ENCODE measurements at places on chromosomes 7 and 10.

DNA sequence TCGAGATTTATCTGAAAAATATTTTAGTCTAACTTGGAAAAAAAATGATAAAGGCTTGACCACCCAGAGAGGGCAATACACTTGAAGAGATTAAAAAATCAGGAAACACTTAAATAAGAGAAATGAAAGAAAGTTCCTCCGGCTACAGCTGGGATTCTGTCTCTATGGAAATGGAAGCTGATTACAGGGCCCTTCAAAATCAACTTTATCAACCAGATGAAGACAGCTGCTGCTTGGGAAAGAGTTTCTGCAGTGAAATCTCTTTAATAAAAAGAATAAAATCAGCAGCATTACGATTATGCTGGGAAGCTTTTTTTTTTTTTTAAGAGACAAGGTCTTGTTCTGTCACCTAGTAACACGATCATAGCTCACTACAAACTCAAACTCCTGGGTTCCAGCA lies 4.5 kb downstream of the RSU1 start:
- no peak for DNase-seq

DNA sequence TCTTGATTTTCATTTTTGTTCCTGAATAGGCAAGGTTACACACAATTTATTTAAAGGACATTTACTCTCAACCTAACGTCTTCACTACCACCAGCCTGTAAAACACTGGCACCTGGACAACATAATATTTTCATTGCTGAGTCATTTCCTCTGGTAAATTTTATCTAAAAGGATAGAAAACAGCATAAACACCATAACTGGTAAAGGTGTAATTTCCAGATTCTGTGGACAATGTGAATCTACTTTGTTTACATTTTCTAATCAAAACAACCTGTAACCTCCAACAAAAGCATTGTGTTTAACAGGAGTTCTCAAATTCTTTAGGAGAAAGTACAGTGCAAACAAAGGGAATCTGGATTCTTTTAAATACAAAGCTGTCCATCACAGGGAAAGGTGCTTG lies 472.0 kb upstream of the AKR1E2 start:
- DNase-seq, result no peak

- DNase-seq, result no peak
Measured at GRCh38 chr7:81833401-81833800, 63.6 kb upstream of the HGF start.

GRCh38 chr7:155000795-155001194 lies 2.1 kb downstream of the PAXIP1 start:
- no peak for DNase-seq

DNA sequence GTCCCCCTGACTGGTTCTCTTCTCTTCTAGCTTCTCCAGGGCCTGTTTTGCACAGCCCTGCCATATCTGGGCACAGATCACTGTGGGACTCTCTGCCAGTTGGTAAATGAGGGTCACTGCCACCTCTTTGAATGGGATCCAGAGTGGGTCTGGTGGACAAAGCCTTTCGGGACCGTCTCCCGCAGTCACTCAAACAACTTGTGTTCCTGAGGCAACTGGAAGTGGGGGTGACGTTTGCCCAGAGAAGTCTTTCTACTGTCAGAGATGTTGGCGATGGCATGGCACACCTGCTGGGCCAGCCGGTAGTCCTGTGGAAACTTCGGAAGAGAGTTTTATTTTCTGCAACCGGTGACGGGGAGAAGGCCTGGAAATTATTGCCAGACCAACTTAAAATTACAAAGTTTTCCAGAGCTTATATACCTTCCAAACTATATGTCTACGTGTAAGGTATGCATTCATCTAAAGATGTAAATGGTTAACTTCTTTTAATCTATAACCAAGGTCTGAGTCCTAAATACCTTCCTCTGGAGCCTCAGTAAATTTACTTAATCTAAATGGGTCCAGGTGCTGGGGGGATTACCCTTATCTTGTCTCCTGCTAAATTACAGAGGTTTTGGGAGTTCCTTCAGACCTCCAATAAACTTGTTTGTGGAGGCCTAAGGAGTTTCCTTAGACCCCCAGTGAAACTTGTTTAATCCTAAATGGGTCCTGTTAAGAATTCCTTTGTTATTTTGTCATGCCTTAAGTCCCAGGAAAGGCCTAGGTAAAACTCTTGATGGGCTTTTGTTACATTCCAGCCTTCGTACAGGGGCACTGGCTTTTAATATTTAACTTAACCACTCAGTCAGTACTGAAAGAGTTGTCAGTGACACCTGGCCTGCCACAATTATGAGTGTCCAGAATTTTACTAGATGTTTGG lies 94.0 kb downstream of the NPSR1 start:
- DNase-seq, result no peak

GRCh38 chr10:110002801-110003523 lies 4.8 kb upstream of the ADD3 start:
- no peak for DNase-seq

DNA sequence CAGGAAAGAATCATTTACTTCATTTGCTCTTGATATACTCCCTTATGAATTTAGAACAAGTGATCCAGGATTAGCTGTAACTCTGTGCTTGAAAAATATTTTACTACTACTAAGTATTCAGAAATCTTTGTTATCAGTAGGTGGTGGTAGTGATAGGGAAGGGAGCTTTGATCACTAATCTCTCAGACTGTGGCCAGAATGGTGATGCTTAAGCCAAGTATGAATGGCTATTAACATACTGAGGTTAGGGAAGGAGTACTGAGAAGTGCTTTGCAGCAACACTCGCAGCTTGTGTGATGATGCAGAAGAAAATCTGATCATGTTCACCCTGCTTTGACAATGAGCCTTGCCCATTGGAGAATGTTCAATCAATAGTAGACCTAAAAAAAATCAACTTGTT lies 29.3 kb downstream of the AP3M1 start:
- no peak for DNase-seq
